ENCODE measurements at places on chromosomes 13 and 19. TPM values are rescaled to one million over a fixed set of nuclear protein-coding genes. Genes with fewer than 3 reads are reported as not detected.

LAIR2 gene
- not detected for total RNA-seq

GRCh38 chr13:51326777-51327176, 12.7 kb upstream of the SERPINE3 start:
- H3K27me3 ChIP-seq = no peaks in the 10 kb centered on the region
- H3K27ac ChIP-seq = no peak overlapping the region
- H3K36me3 ChIP-seq = no peaks in the 10 kb centered on the region
- H3K4me3 ChIP-seq = no peak overlapping the region
- no peak for DNase-seq

TSKS gene
- 0.38 TPM for total RNA-seq

GRCh38 chr13:42946927-42947326, 45.1 kb downstream of the EPSTI1 start:
- H3K36me3 ChIP-seq = no peaks in the 10 kb centered on the region
- DNase-seq = peak; percentile 66
- H3K4me1 ChIP-seq = peaks cover 7% of the 10 kb centered on the region
- H3K27ac ChIP-seq = no peak overlapping the region
- no peaks in the 10 kb centered on the region for H3K27me3 ChIP-seq

GPX4 gene
- total RNA-seq = 323 TPM

CRX gene
- total RNA-seq = not detected

WTIP gene
- 35.2 TPM for total RNA-seq

DNA sequence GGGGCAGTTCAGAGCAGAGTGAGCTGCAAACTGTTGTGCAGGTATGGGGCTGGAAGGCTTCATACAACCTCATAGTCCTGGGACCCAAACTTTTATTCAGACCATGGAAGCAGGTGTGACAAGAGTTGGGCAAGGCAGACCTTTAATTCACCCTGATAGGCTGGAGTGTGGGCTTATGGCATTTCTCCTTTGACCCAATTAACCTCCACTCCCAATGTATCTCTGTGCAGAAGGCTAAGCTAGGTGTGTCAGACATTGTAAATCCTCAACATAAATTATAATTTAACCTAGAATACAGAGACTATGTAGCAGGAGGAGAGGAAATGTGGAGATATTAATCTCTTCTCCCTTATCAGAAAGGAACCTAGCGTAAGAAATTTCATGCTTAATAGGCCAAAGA, 12.2 kb upstream of the OR10H2 start:
- no peak overlapping the region for H3K4me3 ChIP-seq
- no peaks in the 10 kb centered on the region for H3K27me3 ChIP-seq
- no peaks in the 10 kb centered on the region for H3K4me1 ChIP-seq
- no peaks in the 10 kb centered on the region for H3K36me3 ChIP-seq

FGF22 gene
- 0.13 TPM for total RNA-seq

GRCh38 chr13:48660361-48661076, 6.8 kb downstream of the CYSLTR2 start:
- H3K4me1 ChIP-seq = no peaks in the 10 kb centered on the region
- no peak overlapping the region for H3K27ac ChIP-seq
- no peak overlapping the region for H3K4me3 ChIP-seq
- no peaks in the 10 kb centered on the region for H3K36me3 ChIP-seq
- DNase-seq = no peak

ZNF569 gene
- 7.2 TPM for total RNA-seq

EFNA2 gene
- total RNA-seq = not detected

ZNF613 gene
- total RNA-seq = 3.7 TPM

DNA sequence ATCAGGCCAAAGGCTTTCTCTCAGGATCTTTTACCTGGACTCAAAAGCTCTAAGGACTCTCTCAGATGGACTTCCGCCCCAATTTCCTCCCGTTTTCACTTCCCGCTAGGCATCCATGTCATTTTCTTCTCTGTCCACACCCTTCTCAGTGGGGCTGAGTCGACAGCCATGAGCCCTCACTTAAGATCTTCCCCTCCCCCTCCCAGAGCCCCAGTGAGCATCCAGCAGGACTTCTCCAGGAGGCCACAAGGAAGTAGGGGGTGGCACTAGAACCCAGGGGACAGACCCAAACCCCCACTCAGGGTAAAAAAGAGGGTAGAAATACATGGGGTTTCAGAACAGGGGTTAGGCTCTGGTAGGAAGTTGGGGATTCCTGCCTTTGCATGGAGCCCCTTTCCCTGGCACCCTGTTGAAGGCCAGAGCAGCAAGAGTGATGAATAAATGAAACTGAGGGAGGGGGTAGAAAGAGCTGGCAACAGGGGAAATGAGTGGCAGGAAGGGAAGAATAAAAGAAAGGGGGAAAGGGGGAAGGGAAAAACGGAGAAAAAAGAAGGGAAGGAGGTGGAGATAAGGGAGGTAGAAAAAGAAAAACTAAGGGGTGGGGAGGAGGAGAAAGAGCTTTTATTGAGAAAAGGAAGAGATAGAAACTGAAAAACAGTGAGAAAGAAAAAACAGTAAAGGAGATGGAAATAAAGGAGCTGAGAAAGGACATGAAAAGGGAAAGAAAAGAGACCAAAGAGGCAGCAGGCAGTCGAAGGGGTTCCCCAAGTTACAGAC, 42.3 kb downstream of the DEDD2 start:
- no peak overlapping the region for H3K4me3 ChIP-seq
- no peaks in the 10 kb centered on the region for H3K36me3 ChIP-seq
- peaks cover 39% of the 10 kb centered on the region for H3K27me3 ChIP-seq
- no peak for DNase-seq
- no peak overlapping the region for H3K27ac ChIP-seq

DNA sequence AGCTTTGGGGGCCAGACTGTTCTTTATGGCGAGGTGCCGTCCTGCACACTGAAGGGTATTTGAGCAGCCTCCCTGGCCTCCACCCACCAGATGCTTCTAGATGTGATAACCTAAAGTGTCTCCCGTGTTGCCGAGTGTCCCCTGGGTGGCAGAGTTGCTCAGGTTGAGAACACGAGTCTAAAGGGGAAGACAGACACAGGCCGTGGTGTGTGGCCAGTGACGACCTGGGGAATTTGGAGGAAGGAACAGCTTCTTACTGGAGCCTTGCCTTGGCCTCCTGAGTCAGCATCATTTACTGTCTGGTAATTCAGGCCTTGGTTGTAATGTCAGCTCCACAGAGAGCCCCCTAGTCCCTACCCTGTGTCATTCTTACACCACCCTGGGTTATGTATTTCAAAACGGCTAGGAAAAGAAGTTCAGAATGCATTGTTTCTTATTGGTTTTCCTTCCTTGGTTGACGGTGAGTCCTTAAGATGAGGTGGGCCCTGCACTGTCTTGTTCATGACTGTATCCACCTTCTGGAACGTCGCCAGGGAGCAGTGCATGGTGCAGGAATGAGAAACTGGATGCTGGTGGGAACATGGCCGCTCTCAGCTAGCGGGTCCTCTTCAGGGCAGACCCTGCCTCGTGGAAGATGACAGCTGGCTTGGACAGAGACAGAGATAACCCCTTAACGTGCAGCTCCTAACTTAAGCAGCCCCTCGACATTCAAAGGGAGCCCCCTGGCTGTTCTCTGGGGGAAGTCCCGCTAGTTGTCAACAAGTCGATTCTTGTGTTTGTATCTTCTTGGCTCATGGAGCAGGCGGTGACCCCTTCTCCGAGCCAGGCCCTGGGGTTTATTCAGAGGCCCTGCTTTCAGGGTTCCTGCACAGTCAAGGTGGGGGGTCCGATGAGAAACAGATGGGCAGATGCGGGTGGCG, 7.2 kb downstream of the SIN3B start:
- no peaks in the 10 kb centered on the region for H3K4me1 ChIP-seq
- peak; percentile 14 for DNase-seq
- no peak overlapping the region for H3K4me3 ChIP-seq
- peaks cover 25% of the 10 kb centered on the region for H3K36me3 ChIP-seq
- no peaks in the 10 kb centered on the region for H3K27me3 ChIP-seq

GRCh38 chr19:12205296-12205695, 42.4 kb downstream of the ZNF136 start:
- 0 out of 2 replicates have a peak, but pooled peaks cover 3% of the 10 kb centered on the region for H3K36me3 ChIP-seq
- H3K27ac ChIP-seq = no peak overlapping the region
- DNase-seq = no peak
- H3K4me1 ChIP-seq = no peaks in the 10 kb centered on the region

- no peak overlapping the region for H3K4me3 ChIP-seq
- H3K27ac ChIP-seq = no peak overlapping the region
- H3K4me1 ChIP-seq = no peaks in the 10 kb centered on the region
Observed at GRCh38 chr19:2744113-2744512, 4.3 kb upstream of the SLC39A3 start.

GRCh38 chr19:14317157-14317556, 64.1 kb upstream of the ADGRE5 start:
- no peak overlapping the region for H3K27ac ChIP-seq
- no peaks in the 10 kb centered on the region for H3K36me3 ChIP-seq
- H3K4me1 ChIP-seq = no peaks in the 10 kb centered on the region
- H3K27me3 ChIP-seq = no peaks in the 10 kb centered on the region

DNA sequence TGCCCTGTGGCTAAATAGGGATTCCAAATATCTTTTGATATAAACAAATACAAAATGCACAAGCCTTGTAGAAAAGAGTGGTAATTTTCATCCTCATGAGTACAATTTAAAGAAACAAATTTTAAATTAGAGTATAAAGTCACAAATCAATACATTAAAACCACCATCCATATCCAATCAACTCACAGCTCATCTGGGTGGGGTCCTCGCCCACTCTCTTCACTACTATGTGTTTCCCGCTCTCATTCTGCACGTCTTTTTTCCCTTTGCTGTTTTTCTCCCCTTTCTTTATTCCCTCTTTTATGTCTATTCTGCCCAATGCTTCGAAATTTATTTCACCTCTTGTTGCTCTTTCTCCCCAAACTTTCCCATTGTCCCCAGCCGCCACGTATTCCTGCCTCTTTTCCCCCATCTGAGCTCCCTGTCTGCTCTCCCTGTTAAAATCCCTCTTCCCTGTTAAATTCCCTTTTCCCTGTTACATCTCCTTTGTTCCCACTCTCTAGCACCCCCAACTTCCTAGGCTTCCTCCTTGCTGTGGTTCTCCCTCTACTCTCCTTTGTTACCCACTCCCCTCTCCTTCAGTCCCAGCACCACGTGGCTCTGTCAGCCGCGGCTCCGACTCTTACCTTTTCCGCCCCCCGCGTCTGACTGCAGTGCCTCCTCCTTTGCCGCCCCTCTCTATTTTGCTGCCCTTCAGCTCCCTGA, 1.3 kb downstream of the ZNF616 start:
- no peaks in the 10 kb centered on the region for H3K27me3 ChIP-seq
- DNase-seq = peak; percentile 63
- H3K4me1 ChIP-seq = peaks cover 7% of the 10 kb centered on the region
- H3K4me3 ChIP-seq = peak overlapping the region; percentile 100

GRCh38 chr19:52533901-52534300, 6.4 kb downstream of the ZNF808 start:
- no peaks in the 10 kb centered on the region for H3K27me3 ChIP-seq
- DNase-seq = no peak
- no peaks in the 10 kb centered on the region for H3K36me3 ChIP-seq
- H3K27ac ChIP-seq = no peak overlapping the region

GRCh38 chr13:35925669-35926068, 205.5 kb downstream of the DCLK1 start:
- H3K36me3 ChIP-seq = no peaks in the 10 kb centered on the region
- no peak overlapping the region for H3K27ac ChIP-seq
- DNase-seq = no peak
- H3K4me3 ChIP-seq = no peak overlapping the region
- H3K4me1 ChIP-seq = peaks cover 50% of the 10 kb centered on the region
- no peaks in the 10 kb centered on the region for H3K27me3 ChIP-seq

GRCh38 chr19:53865918-53866864, 1.5 kb upstream of the MYADM start:
- no peaks in the 10 kb centered on the region for H3K36me3 ChIP-seq
- peak overlapping the region; percentile 76 for H3K4me3 ChIP-seq
- peaks cover 23% of the 10 kb centered on the region for H3K4me1 ChIP-seq
- peak; percentile 95 for DNase-seq
- H3K27me3 ChIP-seq = no peaks in the 10 kb centered on the region
- peak overlapping the region; percentile 100 for H3K27ac ChIP-seq

ERCC2 gene
- 32.3 TPM for total RNA-seq

DNA sequence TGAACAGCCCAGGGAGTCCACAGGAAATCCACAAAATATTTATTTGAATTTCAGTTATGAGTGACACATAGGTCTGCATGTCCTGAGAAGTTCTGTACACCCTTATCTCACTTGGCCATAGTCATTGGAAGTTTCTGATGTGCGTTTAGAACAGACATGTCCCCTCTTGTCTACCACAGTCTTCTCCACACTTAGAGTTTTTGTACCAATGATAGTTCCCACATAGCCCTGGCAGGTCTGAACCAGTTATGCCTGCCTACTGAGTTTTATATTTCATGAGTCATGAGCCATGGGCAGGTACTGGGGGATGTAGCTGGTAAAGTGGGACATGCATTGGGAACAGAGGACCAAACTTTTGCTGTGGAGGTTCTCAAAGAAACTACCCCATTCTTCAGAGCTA, 11.3 kb downstream of the ZNF132 start:
- no peak overlapping the region for H3K27ac ChIP-seq
- H3K27me3 ChIP-seq = no peaks in the 10 kb centered on the region
- DNase-seq = no peak

- H3K27ac ChIP-seq = no peak overlapping the region
- no peaks in the 10 kb centered on the region for H3K4me1 ChIP-seq
- H3K27me3 ChIP-seq = no peaks in the 10 kb centered on the region
- no peaks in the 10 kb centered on the region for H3K36me3 ChIP-seq
Observed at GRCh38 chr19:17743874-17744580, 7.2 kb upstream of the FCHO1 start.

- DNase-seq = no peak
- no peak overlapping the region for H3K4me3 ChIP-seq
- no peaks in the 10 kb centered on the region for H3K36me3 ChIP-seq
- no peaks in the 10 kb centered on the region for H3K4me1 ChIP-seq
- no peaks in the 10 kb centered on the region for H3K27me3 ChIP-seq
Observed at GRCh38 chr13:24119626-24120508, 40.7 kb upstream of the SPATA13 start.

DNA sequence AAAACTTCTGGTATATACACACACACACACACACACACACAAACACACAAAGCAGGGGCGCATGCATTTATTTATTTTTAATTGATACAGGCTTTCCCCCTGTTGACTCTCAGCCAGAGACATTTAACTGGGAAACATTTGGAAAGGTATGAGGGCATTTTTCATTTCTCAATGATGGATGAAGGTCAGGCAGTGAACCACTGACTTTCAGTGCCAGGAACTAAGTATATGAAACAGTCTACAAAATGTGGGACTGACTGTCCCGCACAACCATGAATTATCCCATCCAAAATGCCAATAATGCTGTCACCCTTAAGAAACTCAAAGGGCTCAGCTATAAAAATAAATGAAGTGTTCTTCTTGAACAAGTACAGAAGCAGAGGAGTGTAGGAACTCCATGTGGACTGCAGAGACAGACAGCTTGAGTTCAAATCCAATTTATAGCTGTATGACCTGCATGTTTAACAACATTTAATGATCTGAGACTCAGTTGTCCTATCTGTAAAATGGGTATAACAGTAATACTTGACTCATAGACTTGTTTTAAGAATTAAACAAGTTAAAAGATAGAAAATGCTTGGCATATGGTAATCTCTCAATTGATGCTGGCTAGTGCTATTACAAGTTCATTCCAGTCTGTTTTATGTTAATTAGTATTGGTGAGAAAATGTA, 25.0 kb upstream of the INTS6 start:
- no peak overlapping the region for H3K4me3 ChIP-seq
- DNase-seq = no peak

MYPOP gene
- 7.7 TPM for total RNA-seq

GRCh38 chr19:17496337-17496997, 15.0 kb upstream of the PGLS start:
- peaks cover 18% of the 10 kb centered on the region for H3K4me1 ChIP-seq
- no peaks in the 10 kb centered on the region for H3K36me3 ChIP-seq
- no peaks in the 10 kb centered on the region for H3K27me3 ChIP-seq
- DNase-seq = peak; percentile 76

- H3K27me3 ChIP-seq = no peaks in the 10 kb centered on the region
- DNase-seq = peak; percentile 87
- H3K4me3 ChIP-seq = peak overlapping the region; percentile 94
- peaks cover 5% of the 10 kb centered on the region for H3K4me1 ChIP-seq
Observed at GRCh38 chr19:13952931-13953531, 722 bp downstream of the DCAF15 start.
